ENCODE measurements at places on chromosomes 7 and 10. TPM values are rescaled to one million over a fixed set of nuclear protein-coding genes. Genes with fewer than 3 reads are reported as not detected.
A peak's percentile ranks its signal among the peaks of the same experiment; 100 is the strongest.

Gene SPOCK2
- 0.78 TPM for total RNA-seq

Gene SLIT1
- total RNA-seq, result 0.03 TPM

Gene PROSER2
- 15.0 TPM for total RNA-seq

Gene FRMPD2
- total RNA-seq, result not detected

Gene MOGAT3
- total RNA-seq, result not detected

DNA sequence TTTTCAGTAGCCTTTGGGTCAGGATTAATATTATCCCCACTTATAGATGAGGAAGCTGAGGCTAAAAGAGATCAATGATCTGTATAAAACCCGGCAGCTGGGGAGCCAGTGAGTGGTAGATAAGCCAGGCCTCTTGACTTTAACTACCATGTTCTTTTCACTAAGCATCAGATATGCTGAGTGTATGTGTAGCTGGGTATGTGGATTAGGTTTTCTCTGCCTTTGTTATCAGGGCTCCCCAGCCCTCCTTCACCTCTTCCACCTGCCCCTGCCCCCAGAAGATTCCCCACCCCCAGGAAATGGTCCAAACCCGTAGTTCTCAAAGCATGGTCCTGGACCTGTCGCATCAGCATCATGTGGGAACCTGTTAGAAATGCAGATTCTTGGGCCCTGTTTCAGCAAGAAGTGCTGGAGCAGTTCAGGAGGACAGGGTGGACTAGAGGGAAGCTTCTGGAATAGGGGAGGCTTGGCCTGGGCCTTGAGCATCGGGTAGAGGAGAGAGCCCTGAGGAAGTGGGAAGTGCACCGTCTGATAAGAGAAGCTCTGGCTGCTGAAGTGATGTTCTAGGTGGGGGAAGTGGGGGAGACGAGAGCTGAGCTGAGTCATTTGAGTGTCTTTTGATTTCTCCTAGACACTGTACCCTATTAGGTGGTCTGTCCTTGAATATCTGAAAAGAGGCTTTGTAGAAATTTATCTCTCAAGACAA is 101.3 kb downstream of the HIF1AN start:
- no peak for DNase-seq

GRCh38 chr10:78777466-78777865 is 291.3 kb upstream of the ZMIZ1 start:
- DNase-seq, result peak; percentile 80

DNA sequence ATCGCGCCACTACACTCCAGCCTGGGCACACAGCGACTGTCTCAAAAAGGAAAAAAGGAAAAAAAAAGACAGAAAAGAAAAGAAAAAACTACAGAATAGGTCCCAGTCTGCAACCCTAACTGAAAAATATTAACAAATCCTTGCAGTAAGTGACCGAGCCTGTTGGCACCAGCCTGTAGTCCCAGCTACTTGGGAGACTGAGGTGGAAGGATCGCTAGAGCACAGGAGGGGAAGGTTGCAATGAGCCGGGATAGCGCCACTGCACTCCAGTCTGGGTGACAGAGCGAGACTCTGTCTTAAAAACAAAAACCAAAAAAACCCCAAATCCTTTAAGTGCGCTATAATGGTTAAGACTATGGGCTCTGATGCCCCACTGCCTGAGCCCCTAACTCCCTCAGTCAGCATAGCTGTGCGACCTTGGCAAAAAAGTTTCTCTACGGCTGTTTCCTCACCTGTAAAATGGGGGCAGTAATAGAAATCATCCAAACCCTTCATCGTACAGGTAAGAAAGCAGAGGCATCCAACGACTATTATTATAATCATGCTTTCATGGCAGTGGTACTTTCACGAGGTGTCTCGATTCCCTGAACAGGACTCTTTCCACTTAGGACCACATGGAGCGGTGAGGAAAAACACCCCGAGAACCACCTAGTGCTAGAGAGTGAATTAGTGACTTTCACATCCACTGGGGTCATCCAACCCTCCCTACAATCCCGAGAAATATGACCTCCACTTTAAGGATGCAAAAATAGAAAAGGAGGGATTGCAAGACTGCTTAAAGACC is 755 bp downstream of the TOMM7 start:
- DNase-seq, result peak; percentile 28

DNA sequence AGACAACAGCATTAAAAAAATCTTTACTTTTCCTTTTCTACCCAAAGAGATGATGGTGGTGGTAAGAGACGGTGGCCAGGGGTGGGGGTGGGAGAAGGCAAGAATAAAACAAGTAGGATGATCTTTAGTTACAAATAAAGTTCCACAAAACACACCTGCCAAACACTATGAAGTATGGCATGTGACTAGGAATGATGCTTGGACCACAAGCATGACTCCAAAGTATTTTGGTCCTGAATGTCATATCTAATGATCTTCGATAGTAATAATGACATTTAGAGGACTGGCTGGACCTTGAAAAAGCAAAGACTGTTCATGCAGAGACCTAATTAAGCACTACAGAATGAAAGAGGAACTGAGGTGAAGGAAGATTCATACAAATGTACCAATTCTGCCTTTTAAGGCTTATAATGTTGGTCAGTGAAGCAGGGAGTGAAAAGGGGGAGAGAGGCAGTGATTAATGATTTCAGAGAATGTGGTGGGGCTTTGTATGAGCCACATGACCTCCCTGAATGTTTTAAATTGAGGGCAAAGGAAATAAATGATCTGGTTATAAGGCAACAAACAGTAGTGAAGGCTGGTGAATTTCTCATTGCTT is 29.6 kb upstream of the DKK1 start:
- DNase-seq, result peak; percentile 77

DNA sequence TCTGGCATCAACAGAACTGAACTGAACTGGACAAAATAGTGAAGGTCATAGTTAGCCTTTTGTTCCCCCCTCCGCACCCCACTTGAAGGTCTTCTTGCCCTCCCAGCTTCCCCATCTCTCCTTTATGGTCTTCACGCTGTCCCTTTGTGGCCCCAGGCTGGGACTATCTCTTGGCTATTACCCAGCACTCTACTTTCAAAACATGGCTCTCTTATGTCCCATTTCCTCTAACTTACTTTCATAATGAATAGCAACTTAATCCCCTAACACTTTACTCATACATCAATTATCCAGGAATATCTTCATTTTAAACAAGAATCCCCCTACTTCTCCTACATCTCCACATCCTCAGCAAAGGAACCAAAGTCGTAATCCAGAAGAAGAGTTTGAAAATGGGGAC is 135.3 kb upstream of the ITGB1 start:
- no peak for DNase-seq

DNA sequence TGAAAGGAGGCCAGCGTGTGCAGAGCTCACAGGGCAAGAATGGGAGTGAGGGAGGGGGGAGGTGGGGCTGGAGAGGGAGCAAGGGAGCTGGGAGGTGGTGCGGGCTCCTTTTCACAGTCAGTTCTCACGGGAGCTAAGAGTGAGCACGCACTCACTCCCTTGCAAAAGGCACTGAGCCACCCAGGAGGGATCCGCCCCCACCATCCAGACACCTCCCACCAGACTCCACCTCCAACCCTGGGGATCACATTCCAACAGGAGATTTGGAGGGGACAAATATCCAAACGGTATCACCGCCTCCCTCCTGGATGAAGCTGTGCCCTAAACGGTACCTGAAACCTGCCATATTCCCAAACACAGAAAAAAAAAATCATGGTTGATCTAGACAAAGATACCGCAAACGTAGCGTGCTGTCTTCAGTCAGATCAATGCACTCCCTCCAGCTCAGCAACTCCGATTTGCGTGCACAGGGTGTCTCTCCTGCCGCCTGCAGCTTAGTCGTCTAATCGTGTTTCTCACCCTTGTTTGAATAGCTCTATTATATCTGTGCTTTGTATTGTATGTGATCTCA is 20.3 kb upstream of the PRKAG2 start:
- DNase-seq, result no peak

- DNase-seq, result peak; percentile 34
Measured at GRCh38 chr10:50552308-50552707, 71.4 kb downstream of the SGMS1 start.

DNA sequence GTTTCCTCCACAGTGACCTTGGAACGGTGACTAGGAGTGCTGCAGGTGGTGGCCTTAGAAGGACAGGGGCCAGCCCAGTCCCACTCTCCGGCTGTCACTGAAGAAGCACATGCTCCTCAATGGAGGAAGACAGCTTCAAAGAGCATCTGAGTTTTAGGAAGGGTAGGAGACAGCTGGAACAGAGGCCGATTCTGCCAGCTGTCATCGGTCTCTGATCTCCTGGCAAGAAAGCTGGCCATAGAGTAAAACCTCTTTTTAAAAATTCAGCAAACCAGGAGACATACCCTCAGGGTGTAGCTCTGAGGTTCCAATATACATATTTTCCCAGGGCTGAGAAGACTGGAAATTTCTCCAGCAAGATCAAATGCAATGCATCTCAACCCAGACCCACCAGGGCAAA is 55.9 kb downstream of the KCNMA1 start:
- DNase-seq, result peak; percentile 60

DNA sequence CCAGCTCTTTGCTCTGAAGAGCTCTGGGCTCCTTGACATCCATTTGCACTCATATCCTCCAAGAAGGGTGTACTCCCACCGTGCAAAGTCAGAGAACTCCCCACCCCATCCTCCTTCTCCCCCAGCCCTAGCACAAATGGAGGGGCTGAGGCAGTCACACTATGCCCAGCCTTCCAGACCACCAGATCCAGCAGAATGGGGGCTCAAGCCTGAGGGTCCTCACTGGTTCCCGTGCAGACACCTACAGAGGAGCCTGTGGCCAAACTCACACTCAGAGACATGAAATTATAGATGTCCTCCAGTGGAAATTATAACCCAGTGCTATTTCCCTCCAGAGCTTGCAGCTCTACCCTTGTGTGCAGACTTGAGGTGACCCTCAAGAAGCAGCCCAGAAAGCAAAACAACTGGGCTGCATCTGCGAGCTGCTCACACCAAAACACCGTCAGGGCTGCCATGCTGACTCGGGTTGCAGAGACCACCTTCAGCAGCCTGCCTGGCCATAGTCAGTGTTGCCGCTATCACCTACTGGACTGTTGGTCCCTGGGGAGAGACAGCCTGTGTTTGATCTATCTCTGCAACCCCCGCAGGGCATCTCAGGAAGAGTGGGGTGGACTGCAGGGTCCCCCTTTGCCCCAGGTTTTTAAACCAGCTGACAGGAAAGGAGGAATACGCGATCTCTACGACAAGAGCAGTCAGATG is 7.4 kb downstream of the ZNF488 start:
- DNase-seq, result no peak

GRCh38 chr7:129667116-129667515 is 55.6 kb downstream of the NRF1 start:
- no peak for DNase-seq

DNA sequence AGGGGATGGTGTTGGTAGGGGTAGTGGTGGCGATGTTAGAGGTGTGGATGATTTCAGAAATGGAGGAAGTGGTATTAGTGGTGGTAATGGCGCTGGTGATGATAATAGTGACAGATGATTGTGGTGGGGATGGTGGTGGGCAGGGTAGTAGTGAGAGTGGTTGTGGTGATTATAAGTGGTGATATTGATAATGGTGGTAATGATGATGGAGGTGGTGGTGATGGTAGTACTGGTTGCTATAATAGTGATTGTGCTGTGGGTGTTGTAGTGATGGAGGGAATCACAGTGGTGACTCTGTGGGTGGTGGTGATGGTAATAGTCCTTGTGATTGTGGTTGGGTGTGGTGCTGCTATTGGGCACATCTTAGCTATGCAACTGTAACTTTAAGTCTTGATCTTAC is 61.6 kb upstream of the TBX20 start:
- no peak for DNase-seq

- DNase-seq, result no peak
Measured at GRCh38 chr10:8410506-8410905, 356.0 kb downstream of the GATA3 start.

DNA sequence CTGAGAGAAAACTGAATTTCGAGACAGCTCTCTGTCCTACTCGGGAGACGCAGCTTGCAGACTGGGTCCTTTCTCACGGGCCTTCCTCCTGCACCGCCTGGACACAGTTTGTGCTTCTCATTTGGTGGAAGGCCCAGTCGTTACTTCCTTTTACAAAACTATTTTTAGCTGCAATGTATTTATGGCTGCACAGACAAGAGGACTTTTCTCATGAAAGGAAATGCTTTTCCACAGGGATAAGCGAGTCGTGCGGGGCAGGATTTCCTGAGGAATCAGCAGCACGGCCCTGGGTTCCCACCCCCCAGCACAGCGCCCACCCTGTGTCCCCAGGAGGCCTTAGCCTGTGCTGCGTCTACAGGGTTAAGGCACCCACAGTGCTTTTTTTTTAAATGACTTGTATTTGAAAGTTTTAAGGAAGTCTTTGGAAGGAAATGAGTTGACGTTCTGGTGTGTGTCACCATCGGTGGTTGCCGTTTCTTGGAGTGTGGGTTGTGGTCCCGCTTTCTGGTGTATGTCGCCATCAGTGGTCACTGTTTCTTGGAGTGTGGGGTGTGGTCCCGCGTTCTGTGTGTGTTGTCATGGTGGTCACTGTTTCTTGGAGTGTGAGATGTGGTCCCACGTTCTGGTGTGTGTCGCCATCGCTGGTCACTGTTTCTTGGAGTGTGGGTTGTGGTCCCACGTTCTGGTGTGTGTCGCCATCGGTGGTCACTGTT is 50.9 kb downstream of the INPP5A start:
- no peak for DNase-seq

DNA sequence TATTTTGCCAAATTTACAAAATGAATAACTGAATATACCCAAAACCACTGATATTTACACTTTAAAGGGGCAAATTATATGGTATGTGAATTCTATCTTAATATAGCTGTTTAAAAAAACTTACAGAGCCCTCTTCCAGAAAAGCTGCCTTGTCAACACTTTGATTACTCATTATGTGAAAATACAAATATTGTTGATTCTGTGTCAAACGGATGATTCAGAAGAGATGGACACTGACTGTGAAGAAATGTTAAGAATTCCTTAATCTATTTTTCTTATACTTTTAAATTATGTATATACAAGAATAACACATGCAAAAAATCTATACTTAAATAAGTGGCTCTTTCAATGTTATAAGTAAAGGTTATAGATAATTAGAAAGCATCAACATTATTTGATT is 41.5 kb downstream of the SMURF1 start:
- no peak for DNase-seq

Measured in myocyte (in vitro differentiated cells).